HS-5 (cell line): ENCODE measurements at places on chromosomes 4 and X.

GRCh38 chrX:94454606-94455005, 780.6 kb downstream of the FAM133A start:
- no peak for DNase-seq

DNA sequence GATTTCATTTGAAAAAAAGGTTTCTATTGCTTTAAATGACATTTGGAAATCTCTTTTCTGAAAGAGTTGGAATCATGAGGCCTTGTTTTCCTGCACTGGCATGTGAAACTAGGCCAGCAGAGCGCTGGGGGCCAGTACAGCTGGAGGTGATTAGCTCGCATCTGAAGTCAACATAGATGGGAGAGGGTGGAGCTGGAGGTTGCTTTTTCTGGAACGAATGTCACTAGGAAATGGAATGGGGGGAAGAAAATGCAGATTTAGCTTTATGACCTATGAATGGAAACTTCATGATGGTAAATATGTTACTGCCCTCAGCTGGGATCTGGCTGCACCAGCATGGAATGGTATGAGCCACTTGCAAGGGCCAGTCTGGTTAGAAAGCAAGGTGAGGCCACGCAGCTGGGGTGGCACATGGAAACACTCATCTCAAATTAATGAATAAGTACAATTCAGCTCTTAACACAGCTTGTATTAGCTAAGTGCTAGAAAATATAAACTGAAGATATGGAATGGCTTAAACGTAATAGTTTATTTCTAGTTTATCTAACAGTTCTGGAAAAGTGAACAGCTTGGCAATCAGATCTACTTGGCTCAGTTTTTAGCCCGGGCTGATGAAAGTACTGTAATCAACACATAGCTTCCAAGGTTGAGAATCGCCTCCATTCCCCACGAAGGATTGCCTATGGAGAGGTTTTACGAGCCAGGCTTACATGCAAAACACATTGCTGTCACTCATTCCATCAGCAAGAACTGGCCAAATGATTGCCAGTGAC, 32.5 kb downstream of the SLC10A6 start:
- no peak for DNase-seq

- DNase-seq: no peak
Measured at GRCh38 chrX:8939322-8939721, 94.6 kb downstream of the FAM9B start.

DNA sequence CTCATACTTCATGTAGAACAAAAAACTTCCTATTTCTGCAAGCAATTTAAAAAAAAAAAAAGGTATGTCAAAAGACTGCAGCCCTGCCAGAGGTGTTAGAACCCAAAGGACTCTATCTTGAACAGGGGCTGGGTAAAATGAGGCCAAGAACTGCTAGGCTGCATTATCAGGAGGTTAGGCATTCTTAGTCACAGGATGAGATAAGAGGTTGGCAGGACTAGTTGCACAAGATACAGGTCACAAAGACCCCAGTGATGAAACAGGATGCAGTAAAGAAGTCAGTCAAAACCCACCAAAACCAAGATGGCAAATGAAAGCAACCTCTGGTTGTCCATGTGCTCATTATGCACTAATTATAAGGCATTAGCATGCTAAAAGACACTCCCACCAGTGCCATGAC, 104.1 kb downstream of the ANOS1 start:
- no peak for DNase-seq

DNA sequence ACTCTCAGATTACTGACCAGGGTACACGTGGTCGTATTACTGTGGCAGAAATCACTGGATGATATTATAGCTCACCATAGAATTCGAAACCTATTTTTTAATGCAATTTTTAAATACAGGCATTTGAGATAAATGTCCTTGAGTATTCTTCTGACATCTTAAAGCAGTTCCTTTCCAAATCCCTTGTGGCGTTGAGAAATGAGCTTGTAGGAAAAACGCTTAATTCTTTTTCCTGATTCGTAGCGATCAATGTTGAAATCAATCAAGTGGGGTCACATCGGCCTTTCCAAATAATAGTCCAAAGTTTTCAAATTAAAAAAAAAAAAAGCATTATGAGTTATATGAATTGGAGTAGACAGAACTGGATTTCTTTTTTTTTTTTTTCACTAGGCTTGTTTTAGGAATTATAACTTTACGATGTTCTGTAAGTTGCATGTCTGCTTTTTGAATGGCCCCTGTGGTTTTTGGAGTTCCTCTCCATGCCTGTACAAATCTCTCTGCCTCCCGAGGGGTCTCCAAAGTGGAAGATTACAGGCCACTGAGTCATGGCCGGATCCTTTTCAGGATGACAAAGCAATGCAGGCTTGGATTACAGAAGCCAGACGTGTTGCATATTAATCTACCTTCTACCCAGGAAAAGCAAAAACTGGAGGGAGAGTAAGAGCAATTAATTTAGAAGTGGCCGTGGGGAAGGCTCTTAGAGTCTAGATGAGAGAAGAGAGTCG, 226.1 kb downstream of the SHOX start:
- DNase-seq: no peak

- DNase-seq: no peak
Measured at GRCh38 chrX:16524316-16524715, 125.6 kb upstream of the S100G start.

GRCh38 chrX:151458824-151459223, 61.8 kb downstream of the VMA21 start:
- DNase-seq: peak; percentile 0
